Spleen (tissue), 13 donors: ENCODE measurements at places on chromosomes 12 and 14.

DNA sequence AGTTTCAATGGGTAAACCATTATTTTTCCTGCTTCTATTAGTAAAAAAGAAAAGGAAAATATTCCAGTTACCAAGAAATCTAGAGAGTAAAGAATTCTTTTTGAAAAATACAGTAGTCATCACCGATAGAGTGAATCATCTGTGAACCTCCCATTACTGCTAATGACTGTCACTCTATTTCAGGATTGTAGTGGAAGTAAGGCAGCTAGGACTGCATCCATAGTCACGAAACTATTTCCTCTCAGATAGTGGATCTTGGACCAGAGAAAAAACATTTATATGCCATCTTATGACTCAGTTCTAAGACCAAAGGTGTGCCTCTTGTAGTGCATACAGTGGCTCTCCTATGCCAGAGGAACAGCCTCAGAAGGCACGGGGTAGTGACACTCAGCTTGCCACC is 173.9 kb upstream of the PLEKHA5 start:
- DNase-seq = no peak

DNA sequence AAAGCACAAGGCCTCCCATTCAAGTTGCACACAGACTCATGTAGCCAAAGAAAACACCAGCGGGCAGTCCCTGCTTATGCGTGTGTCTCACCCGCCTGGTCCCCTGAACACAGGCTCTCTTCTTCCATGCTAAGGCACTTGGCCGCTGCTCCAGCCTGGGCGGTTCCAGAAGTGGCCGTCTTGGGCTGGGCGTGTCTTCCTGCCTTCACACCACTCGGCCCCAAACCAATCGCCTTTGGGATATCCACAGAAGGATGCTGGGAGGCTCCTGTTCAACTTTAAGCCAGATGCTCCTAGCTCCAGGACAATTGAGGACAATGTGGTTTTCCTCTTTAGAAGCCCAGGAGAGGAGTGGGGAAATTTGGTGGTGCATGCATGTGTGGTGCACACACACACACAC is 2.2 kb downstream of the SCARB1 start:
- no peak for DNase-seq

GRCh38 chr12:17148706-17149105 is 542.7 kb upstream of the LMO3 start:
- no peak for DNase-seq

DNA sequence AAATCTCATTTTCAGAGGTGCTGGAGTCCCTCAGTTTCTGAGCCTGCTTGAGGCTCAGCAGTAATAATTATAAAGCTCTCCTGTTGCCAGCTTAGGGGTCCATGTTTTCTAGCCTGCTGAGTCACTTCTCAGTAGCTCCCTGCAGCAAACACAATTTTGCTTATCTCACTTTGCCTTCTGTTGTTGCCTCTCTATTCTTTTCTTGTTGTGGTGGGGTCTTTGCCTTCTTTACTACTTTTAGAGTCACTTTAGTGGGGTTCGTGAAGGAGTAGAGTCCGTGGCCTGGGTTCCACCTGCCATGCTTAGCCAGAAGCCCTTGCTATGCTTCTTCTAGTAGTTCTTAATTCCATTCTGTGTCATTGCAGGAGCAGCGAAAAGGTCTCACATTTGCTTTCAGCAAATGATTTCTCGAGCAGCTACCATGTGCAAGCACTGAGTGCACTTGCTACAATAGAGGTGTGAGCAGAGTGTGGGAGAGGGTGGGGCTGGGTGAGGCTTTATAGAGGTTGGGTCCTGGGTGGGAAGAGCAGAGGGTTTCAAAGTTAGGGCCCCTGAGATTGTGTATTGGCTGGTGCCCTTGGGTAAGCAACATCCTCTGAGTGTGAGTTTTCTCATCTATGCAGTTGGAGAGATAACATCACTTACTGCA is 114.3 kb downstream of the ADCK1 start:
- DNase-seq = no peak

GRCh38 chr12:12881151-12881909 is 10.0 kb upstream of the GPRC5A start:
- no peak for DNase-seq

DNA sequence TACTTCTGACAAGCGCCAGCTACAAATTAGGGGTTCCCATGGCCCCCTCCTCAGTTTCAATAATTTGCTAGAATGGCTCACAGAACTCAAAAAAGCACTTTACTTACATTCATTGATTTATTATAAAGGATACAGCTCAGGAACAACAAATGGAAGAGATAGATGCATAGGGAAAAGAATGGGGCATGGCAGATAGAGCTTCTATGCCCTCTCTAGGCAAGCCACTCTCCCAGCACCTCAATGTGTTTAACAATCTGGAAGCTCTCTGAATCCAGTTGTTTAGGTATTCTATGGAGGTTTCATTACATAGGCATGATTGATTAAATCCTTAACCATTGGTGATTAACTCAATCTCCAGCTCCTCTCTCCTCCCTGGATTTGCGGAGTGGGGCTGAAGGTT is 184.5 kb upstream of the DAAM1 start:
- no peak for DNase-seq

GRCh38 chr12:57213763-57214397 is 2.7 kb upstream of the NXPH4 start:
- DNase-seq = no peak

DNA sequence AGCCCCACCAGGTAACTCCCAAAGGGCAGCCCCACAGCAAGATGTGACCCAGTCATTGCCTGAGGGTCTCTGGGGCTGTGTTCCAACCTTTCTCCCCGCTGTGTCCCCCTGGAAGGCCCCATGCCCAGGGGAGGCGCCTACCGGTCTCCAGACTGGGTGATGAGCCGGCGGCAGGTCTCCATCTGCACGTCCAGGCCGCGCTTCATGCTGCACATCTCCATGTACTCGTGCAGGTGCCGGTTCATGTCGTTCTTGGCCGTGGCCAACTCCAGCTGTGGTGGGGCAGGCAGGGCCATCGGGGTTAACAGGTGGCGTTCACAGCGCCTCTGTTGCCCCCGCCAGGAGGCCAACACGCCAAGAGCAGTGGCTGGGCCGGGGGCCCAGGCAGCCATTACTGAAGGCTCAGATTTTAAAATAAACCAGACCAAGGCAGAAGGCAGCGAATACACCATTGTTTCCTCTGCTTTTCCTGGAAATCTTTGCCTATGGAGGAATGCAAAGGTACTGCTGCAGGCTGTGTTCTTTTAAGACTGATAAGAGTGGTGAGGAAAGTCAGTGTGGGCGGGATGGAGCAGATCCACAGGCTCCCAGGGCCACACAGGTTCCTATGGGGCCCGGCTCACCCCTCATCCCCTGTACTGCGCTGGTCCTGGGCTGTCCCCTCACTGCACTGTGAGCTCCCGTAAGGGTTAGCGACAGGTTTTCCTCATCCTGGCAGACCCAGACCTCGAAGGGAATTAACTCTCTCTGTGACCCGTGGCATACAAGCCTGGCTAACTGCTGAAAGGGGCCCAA is 7.3 kb downstream of the GAPDH start:
- DNase-seq = no peak

DNA sequence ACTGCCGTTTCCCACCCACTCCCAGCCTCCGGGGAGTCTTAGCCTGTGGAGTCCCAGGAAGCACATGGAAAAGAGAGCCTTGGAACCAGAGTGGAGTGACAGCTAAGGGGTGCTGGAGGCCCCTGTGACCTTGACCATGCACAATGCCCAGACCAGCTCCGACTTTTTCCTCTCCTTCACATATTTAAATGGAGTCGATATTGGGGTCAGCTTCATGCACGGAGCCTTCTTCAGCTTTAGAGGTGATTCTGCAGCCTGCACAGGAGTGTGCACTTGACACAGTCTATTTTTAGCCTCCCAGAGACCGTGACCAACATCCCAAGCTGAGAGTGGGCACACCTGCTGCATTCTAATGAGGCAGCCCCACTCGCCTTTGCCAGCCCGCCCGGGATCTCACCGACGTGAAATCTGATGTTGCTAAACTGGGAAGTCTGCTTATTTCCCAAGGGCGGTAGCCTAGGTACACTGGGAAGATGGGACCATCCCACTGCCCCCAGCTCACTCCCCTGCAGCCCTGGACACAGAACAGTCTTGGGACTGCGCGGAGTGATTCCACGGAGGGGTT is 47.5 kb downstream of the PRMT8 start:
- no peak for DNase-seq

- no peak for DNase-seq
These were observed 116.5 kb downstream of the PAH start for GRCh38 chr12:102800565-102800964.

DNA sequence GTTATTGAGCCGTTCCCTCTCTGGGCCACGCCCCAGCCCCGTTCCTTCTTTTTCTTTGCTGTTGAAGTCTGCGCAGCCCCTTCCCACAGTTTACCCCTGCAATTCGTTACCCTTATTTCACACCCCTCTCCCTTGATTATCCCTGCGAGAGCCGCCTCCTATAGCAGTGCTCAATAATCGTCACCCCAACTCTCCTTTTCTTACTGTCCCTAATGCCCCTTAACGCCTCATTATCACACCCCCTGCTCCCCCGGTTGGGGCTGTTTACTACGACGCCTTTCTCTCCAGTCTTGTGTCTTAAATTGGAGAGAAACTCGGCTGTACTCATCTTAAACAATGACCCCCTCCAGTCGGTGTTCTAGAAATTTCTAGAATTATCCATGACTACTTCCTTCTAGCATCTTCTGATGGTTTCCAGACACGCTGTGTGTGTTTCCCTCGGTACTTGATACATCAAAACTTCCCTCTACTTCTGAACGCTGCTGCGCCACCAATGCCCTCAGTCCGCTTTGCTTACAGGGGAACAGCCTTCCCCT is 713 bp upstream of the FBXL14 start:
- DNase-seq = no peak

GRCh38 chr14:30223966-30224365 is 296.3 kb upstream of the PRKD1 start:
- no peak for DNase-seq

DNA sequence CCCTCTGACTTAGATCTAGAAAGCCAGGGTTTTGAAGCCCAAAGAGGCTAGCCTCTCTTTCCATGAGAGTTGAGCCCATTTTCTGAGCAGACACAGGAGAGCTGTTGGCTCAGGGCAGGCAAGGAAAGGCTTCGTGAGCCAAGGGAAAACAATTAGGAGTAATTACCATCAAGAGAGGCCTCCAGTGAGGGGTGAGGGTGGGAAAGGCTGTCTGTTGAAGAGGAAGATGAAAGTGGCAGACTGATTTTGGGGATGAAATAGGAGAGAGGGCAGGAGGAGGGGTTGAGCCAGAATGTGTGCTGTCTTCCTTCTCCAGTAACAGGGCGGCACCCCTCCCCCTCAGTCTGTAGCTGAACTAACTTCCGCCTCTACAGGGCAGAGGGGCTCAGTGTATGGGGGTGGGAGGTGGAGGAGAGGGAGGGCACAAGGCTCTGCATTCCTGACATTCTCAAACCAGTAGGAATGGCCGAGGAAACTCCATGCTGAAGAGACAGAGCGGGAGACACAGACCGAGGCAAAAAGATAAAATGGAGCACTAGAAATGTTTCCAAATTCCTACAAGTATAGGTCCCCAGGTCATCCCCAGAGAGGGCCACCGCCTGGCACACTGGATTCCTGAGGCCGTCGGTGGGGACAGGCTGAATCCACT is 33.1 kb upstream of the COL2A1 start:
- no peak for DNase-seq

DNA sequence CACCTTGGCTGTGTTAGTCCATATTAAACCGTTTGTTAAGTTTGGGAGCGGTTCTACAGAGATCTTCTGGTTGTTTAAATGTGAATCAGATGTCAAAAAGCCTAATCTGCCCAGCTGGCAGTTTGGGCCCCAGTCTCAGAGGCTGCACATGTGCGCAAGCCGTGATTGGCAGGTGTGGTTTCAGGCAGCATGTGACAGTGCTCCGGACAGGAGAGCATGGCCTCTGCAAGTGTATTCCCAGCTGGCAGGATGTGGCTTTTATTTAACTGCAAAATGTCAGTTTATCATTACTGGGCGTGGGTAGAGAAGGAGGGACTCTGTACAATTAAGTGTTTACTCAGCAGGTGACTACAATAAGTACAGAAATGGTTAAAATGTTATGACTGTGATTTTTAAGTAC is 77.5 kb downstream of the PELI2 start:
- peak; percentile 85 for DNase-seq

GRCh38 chr14:23093991-23094665 is 808 bp downstream of the ACIN1 start:
- DNase-seq = peak; percentile 15

DNA sequence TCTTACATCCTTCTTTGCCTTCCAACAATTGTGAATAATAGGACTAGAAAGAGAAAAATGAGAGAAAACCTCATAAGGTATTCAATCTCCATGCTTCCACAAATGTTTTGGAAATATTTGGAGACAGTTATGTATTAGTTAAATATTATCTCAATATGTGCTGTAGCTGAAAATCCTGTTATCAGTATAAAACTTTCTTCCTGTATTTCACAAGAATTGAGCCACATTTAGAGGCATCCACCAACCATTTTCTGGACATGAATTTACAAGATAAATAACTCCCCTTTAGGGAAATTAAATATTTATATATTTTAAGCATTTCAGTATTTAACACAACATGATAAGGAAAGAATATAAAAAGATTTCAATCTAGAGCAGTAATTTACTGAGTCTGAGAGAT is 200.3 kb downstream of the GPHN start:
- no peak for DNase-seq

- DNase-seq = no peak
These were observed 91.8 kb downstream of the RGS6 start for GRCh38 chr14:72024043-72024407.

- no peak for DNase-seq
These were observed 80.3 kb downstream of the SYNE2 start for GRCh38 chr14:63933110-63933509.

DNA sequence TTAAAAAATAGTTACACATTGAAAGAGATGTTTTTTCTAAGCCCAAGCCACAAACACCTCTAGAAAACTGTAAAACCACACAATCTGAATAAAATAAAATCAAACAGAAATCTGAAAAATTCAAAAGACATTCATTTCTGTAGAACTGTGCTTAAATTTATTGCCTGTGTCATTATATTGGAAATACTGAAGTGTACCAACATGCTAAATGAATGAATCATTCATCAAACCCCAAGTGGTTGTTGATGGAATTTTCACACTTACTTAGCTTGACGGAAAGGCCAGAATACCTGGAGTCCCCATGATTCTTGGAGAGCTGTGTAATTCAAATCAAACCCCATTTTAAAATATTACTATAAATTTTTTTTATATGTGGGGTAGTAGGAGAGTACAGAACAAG is 2.7 kb downstream of the KITLG start:
- DNase-seq = no peak

DNA sequence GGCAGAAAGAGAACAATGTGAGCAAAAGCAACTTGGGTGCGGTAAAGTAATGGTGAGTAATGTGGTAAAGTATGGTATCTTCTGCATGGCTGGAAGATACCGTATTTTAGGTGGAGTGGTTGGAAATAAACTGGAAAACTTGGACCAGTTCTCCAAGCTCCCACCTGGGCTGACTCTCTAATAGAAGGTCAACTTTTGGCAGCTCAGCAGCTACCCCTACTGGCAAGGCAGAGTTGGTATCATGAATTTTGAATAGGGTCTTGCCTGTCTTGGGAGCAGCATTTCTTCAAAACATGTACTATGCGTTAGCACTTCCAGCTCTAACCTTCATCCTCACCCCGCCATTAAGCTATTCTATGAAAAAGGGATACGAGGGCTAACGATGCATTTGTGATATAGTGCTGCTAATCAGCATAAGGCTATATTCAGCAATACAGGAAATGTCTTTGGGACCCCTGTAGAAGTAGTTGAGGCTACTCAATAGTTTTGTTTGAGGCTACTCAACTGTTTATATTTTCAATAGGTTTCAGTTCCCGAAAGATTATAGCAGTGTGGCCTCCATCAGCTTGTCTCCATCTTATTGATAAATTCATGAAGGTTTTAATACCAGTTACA is 276.3 kb upstream of the FAR2 start:
- no peak for DNase-seq

- no peak for DNase-seq
These were observed 217.9 kb downstream of the PIK3C2G start for GRCh38 chr12:18479256-18479655.

- DNase-seq = no peak
These were observed 290.2 kb upstream of the NPAS3 start for GRCh38 chr14:32648434-32648833.
